Cerebellar cortex (tissue), 1 donor: ENCODE measurements at places on chromosomes 16 and 17.
A peak's percentile ranks its signal among the peaks of the same experiment; 100 is the strongest.

- no peak for DNase-seq
Measured at GRCh38 chr17:67970783-67971182, 25.5 kb downstream of the C17orf58 start.

DNA sequence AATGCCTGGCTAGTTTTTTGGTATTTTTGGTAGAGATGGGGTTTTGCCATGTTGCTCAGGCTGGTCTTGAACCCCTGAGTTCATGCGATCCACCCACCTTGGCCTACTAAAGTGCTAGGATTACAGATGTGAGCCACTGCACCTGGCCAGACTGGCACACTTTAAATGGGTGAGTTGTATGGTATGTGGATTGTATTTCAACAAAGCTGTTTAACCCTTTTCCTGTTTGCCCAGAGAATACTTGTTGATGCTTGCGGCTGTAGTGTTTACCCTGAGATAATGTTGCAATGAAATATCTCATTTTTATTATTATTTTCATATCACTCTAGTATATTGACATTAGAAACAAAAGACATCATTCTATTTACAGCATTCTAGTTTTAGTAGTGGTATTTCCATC lies 17.1 kb upstream of the TMEM94 start:
- DNase-seq = no peak

GRCh38 chr17:51256101-51256500 lies 3.7 kb downstream of the MBTD1 start:
- DNase-seq = no peak

- no peak for DNase-seq
Measured at GRCh38 chr16:26005336-26005735, 313.6 kb downstream of the HS3ST4 start.

GRCh38 chr17:77802811-77803220 lies 155.7 kb upstream of the TNRC6C start:
- peak; percentile 94 for DNase-seq

DNA sequence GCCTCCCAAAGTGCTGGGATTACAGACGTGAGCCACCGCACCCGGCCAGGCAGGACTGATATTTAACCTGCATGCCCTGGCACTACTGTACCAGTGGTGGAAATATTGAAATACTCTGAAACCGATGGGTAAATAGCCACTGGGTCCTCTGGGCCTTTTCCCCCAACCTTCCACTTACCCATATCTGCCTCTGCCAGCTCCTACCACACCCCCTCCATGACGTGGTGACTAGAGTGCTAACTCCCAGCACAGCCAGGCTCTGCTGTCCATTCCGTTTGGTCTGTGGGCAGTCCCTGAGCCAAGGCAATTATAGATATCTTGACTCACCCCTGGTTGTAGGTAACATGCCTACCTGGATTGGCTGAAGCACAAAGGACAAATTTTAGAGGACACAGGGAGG lies 187.8 kb downstream of the PRKCB start:
- no peak for DNase-seq

DNA sequence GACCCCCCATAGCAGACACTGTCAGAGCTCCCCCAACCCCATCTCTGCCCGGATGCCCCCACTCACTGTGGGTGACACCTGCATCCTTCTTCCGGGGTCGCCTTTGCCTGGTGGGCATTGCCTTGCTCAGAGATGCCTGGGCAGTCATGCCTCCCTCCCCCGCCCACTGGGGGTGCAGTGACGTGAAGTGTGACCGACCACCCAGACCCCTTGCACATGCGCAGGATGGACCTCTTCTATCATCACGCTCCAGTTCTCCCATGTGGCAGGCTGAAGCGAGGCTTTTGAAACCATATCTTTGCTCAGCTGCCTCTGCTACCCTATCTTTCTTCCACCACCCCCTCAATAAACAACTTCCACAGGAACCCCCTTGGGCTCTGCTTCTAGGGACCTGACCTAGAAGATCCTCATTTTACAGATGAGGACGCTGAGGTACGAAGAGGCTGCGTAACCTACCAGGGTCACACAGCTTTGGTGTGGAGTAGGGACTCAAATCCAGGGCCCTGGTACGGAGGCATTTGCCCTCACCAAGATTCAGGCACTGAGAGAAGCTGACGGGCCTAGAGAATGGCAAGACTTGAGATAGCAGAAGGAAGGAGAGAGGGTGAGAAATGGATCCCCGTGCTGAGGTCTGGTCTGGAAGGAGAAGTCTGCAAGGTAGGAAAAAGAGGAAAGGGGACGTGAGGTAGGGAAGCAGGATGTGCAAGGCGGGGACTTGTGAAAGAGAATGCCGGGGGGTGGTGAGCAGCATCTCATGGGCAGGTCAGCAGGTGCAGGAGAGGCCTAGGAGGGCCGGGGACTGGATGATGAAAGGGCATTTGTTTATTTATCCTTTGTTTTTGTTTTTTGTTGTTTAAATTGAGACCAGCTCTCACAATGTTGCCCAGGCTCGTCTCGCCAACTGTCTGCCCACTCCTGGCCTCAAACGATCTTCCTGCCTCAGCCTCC lies 14.4 kb downstream of the NLRC5 start:
- no peak for DNase-seq
